NCI-H82 (cell line): ENCODE measurements at places on chromosomes 13 and 19.

DNA sequence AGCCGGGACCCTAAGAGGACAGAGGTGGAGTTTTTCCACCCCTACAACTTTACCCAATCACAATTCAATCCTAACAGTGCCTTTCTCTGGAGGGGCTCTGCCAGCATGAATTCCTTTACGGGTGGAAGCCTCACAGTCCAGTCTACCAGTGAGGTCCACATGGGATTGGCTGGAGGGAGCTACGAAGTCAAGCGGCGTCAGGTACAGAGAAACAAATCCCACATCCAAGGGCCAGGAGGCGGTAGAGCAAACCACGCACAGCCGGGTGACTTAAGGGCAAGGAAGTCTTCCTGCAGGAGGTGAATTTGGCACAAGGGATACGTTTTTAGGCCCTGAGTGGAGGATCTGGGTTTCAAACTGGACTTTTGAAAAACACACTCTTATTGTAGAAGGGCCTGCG lies 199.6 kb downstream of the UQCRFS1 start:
- DNase-seq = no peak

DNA sequence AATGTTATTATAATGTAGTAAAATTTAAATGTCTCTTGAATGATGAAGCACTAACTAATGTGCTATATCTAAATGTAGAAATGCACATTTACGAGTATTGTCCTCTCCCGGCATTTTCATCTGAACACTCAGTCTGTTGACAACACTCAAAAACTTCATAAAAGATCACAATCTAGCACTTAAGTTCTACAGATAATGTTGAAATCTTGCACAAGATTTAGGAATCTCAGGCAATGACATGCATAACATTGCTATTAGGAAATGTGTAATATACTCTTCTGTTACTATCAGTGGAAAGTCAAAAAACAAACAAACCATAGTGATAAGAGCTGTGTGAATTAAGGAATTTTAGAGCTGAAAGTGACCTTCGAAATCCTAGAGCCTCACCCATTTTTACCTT lies 37.5 kb upstream of the XPO4 start:
- no peak for DNase-seq

DNA sequence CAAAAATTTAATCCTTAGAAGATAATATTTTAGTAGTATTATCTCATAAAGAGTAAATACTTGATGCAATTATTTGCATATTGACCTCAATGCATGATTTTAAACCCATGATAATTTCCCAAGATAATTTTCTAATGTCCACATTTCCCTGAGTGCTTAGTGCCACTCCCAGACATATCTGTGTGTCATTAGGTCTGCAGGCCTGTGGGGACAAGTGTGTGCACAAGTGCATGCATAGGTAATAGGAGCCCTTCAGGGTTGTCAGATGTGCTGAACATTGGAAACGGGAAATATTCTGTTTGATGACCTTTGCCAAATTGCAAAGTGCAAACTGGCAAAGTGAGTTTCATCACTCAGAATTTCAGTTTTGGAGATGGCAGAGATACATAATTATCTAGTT lies 369.9 kb downstream of the KLF5 start:
- no peak for DNase-seq

DNA sequence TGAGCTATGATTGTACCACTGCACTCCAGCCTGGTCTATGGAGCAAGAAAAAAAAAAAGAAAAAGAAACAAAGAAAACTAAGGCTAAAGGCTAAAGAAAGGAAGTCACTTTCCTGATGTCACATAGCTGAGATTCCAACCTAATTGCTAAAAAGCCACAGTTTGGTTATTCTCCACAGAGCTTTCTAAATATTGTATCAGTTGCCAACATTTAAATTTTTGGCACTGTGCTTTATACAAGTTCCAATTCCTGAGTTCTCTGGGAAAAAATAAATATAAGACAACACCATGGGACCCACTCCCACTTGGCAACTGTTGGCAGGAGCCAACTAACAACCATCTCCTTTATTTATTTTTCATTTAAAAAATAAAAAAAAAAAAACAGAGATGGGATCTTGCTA lies 11.2 kb upstream of the LYPD3 start:
- no peak for DNase-seq

GRCh38 chr13:102965802-102966201 lies 100.4 kb downstream of the SLC10A2 start:
- no peak for DNase-seq

- DNase-seq = no peak
Observed at GRCh38 chr13:47707414-47707813, 293.7 kb downstream of the SUCLA2 start.

DNA sequence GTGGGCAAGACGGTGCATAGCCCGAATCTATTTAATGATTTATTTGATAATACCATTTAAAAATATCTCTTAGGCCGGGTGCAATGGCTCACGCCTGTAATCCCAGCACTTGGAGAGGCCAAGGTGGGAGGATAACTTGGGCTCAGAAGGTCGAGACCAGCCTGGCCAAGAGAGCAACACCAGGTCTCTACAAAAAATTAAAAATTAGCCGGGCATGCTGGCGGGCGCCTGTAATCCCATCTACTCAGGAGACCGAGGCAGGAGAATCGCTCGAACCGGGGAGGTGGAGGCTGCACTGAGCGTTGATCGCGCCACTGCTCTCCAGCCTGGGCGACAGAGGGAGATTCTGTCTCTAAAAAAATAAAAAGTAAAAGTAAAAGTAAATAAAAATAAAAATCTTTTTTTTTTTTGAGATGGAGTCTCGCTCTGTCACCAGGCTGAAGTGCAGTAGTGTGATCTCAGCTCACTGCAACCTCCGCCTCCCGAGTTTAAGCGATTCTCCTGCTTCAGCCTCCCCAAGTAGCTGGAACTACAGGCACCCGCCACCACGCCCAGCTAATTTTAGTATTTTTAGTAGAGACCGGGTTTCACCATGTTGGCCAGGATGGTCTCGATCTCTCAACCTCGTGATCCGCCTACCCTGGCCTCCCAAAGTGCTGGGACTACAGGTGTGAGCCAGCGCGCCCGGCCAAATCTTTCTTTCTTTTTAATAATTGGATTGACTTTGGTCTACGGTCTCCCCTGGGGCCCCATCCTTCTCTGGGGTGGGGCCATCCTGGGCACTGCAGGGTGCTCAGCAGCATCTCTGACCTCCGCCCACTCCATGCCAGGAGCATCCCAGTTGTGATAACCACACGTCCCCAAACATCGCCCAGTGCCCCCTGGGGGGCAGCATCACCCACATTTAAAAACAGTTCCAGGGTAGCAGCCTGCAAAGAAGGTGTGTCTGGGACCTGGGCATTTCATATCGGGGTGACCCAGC lies 90.7 kb downstream of the GNG7 start:
- DNase-seq = no peak

GRCh38 chr19:7650148-7650547 lies 13.2 kb downstream of the STXBP2 start:
- DNase-seq = no peak

DNA sequence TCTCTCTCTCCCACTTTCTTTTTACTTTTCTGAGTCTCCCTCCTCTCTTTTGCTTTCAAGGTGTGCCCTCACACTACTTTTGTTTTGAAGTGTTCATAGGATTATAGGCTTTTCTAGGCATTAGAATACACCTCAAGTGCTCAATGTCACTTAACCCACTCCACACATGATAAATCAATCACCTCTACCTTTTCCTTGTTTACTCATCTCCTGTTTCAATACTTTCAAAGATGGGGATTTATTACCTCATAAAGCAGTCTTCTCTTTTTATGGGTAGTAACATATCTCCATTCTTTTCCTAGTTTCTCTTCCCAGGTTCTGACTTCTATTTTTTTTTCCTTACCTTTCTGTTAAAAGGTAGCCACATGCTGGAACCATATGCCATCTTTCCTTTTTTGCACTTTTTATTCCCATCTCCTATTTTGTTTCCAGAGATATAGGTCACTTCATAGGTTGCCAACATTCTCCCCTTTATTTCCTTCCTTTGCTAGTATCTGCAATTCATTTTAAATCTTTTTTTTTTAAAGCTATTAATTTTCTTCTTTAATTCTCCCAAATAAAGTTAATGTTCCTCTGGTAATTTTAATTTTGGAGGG lies 137.6 kb upstream of the SLC10A2 start:
- DNase-seq = no peak

GRCh38 chr13:26457212-26457611 lies 100.3 kb upstream of the WASF3 start:
- DNase-seq = no peak

DNA sequence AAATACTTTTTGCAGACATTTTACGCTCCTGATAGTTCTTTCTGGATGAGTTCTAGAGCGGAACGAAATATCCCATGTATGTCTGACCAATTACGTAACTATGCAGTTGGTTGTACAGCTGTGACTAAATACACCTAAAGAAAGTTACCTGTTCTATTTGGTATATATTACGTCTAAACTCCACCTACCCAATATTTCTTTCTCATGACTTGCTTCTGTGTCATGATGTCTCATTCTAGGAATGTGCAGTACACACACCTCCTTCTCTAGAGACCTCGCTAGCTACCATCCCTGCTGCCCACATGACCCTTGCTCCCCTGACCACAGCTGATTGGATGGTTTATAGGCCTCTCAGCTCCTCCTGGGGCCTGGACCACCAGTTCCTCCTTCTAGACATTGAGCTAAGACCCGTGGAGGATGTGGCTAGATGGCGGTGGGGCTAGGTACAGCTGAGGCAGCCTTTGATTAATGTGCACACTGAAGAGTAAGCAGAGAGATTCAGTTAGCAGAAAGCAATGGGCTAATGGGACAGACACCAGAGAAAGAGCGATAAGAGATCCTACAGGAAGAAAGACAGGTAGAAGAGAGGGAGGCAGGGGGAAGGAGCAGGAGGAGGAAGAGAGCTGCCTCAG lies 422.1 kb downstream of the COG6 start:
- DNase-seq = no peak

- peak; percentile 45 for DNase-seq
Observed at GRCh38 chr19:5719274-5719960, 529 bp downstream of the LONP1 start.

- no peak for DNase-seq
Observed at GRCh38 chr13:35920816-35921215, 210.4 kb downstream of the DCLK1 start.

- DNase-seq = peak; percentile 24
Observed at GRCh38 chr13:40440990-40441820, 225.2 kb downstream of the FOXO1 start.

GRCh38 chr13:82010780-82011179 lies 1669.9 kb upstream of the SPRY2 start:
- DNase-seq = no peak

DNA sequence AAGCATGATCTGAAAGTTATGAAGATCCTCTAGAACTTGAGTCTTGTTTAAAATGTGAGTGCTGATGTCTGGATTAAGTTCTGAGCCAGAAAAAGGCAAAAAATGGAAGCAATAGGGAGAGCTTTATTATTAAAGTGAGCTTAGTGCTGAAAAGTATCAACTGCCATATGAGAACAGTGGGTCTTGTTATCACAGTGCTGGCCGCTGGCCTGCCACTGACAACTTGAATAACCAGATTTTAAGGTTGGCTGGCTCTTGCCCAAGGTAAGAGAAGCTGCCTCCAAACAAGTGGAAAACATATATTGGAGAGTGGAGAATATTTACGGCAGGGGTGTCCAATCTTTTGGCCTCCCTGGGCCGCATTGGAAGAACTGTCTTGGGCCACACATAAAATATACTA lies 33.9 kb downstream of the NUFIP1 start:
- no peak for DNase-seq

GRCh38 chr13:112451512-112452379 lies 75.6 kb downstream of the SPACA7 start:
- no peak for DNase-seq
